A549 (cell line): ENCODE measurements at places on chromosomes 2 and 18. TPM values are rescaled to one million over a fixed set of nuclear protein-coding genes. Genes with fewer than 3 reads are reported as not detected.

STON1 gene
- 0.55 to 0.88 TPM (median 0.86 TPM) in 3 replicates for polyA plus RNA-seq

SLC11A1 gene
- 0.11 to 0.18 TPM (median 0.14 TPM) in 3 replicates for polyA plus RNA-seq

MOGAT1 gene
- polyA plus RNA-seq, result not detected in 3 replicates

CENPA gene
- polyA plus RNA-seq, result 41.6 to 45.7 TPM (median 43.7 TPM) in 3 replicates

LOXL3 gene
- 0.27 to 0.53 TPM (median 0.31 TPM) in 3 replicates for polyA plus RNA-seq

EPB41L3 gene
- polyA plus RNA-seq, result 0.37 to 0.46 TPM (median 0.37 TPM) in 3 replicates

CTAGE1 gene
- 0.03 TPM in 1 of 3 replicates, not detected in the others for polyA plus RNA-seq

TCF23 gene
- not detected in 3 replicates for polyA plus RNA-seq

STARD6 gene
- not detected in 3 replicates for polyA plus RNA-seq

HRH4 gene
- 0.04 to 0.07 TPM (median 0.07 TPM) in 3 replicates for polyA plus RNA-seq
